ENCODE measurements at places on chromosomes 7 and 10. TPM values are rescaled to one million over a fixed set of nuclear protein-coding genes. Genes with fewer than 3 reads are reported as not detected.

SLC35G1 gene
- total RNA-seq = 4.5 TPM

NYAP1 gene
- 0.82 TPM for total RNA-seq

MYL7 gene
- not detected for total RNA-seq

PPP1R17 gene
- total RNA-seq = not detected

DNA sequence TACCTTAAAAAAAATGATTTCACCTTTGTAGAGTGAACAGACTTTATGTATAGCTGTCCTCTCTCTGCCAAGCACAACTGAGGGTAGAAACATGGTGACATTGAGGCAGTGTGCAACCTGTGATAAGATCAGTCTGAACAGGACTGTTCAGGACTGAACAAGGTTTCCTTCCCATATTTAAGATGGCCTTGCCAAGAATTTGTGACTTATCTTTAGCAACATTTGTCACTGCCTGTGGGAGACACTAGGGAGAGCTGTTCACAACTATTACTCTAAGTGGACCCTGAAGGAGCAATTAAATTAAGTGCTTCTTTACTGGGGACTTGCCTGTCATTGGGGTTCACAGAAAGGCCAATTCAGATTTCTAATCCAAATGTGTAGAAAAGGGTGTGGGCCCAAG is 6.7 kb downstream of the OR13A1 start:
- DNase-seq = peak; percentile 70

DNA sequence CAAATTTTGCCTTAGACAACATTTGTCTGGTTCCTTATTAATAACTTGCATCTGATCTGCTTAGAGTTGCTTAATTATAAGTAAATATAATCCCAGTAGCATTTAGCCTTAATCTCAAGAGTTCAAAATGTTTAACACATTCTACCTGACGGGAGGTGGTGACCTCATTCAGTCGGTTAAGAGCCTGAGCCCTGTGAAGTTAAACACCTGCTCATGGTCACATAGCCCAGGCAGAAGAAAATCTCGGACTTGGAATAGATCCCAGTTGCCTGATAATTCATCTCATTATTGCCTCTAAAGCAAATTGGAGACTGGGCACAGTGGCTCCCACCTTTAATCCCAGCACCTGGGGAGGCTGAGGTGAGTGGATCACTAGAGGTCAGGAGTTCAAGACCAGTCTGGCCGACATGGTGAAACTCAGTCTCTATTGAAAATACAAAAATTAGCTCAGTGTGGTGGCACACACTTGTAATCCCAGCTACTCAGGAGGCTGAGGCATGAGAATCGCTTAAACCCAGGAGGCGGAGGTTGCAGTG is 18.6 kb upstream of the ASCC1 start:
- no peak for DNase-seq

DNA sequence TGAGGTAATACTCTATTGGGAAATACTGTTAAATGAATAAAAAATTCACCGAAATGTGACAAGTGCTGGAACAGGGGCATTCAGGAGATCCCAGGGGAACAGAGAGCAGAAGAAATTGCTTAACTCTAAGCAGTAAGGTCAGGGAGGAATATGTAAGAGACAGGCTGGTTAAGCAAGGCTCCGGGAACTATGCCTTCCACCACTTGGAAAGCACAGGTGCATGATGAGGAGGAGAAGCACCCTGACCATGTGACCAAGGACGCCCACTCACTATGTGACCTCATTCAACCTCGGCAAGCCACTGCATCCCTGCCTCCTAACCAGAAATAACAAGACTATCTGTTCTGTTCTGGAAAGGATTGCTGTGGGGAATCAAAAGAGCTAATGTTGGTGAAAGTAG is 218.4 kb downstream of the ELMO1 start:
- DNase-seq = peak; percentile 7

- peak; percentile 68 for DNase-seq
Observed at GRCh38 chr10:50622706-50623662, 772 bp downstream of the SGMS1 start.

DNA sequence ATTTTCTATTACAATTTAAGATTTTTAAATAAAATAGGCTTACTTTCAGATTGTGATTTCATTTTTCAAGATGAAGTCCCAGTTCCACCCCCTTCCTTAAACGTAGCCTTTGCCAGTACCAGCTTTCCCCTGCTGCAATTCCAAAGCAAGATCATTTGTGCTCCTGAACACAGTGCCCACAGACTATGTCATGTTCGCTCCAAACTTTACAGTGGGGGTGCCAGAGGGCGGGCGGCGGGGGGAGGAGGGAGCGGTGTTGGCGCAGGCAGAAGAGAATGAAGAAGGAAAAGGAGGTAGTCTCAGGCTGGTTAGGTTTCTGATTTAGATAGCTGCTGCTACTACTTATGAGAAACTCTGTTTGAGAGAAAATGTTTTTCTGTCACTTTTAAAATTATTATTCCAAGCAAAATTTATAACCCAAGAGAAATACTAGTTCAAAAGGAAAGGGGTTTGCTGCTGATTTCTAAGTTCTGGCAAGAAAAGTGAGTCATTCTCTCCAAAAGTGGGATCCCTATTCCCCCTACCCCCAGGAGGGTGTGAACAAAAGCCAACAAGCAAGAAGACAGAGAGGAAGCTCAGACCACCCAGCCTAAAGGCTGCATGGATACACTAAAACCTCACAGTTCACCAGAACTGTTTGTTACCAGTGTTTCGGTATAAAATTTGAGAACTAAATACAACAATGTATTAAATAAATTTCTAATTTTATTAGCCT is 109.6 kb downstream of the SRPK2 start:
- no peak for DNase-seq

DNA sequence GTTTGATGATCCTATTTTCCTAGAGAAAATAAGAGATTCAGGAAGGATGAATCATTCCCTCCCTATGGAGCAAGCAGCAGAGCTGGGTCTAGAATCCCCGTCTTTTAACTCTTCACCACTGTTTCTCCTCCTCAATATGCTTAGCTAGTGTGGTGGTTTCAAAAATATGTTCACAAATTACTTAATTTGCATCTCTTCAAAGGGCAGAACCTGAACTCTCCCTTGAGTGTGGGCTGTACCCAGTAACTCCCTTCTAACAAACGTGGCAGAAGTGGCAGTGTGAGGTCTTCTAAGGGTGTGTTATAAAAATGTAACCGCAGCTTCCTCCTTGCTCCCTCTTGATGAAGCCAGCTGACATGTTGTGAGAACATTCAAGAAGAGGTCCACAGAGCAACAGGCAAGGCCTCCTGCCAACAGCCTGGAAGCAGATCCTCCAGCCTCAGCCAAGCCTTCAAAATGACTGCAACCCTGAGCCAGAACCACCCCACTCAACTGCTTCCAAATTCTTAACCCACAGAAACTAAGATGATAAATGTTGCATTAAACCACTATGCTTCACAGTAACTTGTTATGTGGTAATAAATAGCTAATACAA is 36.6 kb downstream of the SRPK2 start:
- DNase-seq = no peak

DNA sequence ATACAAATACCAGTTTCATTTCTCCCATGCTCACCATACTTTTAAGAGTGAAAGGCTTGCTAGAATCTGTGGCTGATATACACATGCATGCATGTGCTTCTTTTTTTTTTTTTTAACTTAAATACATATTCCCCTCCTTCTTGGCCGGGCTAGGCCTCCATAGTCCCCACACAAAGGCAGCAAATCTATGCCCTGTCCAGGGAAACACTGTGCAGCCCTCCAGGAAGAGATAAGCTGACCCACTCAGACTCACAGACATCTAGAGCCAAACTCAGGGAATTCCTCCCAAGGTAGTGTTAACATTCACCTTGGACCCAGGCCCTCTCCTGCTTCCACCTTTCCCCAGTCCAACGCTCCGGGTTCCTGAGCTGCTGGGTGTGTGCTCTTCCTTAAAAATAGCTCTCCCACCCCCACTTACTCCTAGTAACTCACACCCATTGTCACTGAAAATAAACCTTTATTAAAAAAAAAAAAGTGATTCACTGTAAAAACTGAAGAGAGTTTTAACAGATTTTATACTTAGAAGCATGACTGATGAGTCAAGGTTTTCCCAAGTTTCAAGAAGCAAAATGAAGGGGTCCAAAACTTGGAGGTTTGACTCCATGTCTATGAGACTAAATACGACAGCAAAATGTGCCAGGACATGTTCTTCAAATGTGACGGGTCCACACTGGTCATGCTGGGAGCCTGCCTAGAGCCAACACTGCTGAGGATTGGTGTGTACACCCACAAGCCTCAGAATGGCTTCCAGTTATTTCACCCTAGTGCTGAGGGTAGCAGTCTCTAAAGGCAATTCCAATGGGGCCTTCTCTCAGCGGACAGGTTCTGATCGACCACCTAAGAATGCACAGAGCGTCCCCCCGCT is 159.5 kb downstream of the GLI3 start:
- no peak for DNase-seq

DNA sequence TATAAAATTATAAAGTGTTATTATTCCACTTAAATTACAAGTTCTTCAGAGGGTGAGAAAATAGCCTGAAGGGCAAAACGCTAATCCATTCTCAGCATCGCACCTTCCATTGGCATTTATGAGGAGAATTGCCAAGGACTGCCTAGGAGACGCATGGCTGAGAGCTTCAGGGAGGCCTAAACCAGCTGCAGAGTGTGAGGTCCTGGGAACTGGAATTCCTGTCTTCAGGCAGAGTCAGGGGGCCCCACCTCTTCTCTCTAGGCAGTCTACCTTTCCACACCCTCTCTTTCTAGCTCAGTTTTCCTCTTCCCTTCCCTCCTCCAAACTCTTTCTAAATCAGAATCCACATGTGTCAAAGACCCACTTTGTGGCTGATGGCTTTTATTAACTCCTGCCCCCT is 35.3 kb downstream of the LRRC72 start:
- no peak for DNase-seq

GRCh38 chr7:158133057-158133456 is 454.6 kb downstream of the PTPRN2 start:
- no peak for DNase-seq

- DNase-seq = peak; percentile 50
Observed at GRCh38 chr7:73841689-73842066, 638 bp downstream of the METTL27 start.

DNA sequence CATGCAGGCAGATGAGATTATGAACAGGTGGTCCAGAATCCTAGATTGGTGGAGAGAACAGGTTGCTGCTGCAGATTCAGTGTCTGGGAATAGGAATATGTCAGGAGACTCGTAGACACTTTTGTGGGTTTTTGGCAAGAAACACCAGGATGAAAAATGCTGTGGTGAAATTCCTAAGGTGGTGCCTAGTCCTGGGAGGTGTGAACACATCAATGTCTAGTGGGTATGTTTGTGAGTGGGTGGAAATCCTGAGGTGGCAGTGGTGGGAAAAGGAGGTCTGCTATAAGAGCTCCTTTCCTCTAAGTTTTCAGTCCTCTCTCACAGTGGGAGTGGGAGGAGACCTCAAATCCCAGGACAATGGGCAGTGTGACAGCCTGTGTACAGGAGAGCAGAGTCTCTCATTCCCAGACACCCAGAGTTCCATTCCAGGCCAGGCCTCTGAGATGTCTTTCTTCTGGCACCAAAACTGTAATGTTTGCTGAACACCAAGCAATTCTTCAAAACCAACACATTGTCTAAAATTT is 5.1 kb downstream of the ERV3-1 start:
- no peak for DNase-seq

DNA sequence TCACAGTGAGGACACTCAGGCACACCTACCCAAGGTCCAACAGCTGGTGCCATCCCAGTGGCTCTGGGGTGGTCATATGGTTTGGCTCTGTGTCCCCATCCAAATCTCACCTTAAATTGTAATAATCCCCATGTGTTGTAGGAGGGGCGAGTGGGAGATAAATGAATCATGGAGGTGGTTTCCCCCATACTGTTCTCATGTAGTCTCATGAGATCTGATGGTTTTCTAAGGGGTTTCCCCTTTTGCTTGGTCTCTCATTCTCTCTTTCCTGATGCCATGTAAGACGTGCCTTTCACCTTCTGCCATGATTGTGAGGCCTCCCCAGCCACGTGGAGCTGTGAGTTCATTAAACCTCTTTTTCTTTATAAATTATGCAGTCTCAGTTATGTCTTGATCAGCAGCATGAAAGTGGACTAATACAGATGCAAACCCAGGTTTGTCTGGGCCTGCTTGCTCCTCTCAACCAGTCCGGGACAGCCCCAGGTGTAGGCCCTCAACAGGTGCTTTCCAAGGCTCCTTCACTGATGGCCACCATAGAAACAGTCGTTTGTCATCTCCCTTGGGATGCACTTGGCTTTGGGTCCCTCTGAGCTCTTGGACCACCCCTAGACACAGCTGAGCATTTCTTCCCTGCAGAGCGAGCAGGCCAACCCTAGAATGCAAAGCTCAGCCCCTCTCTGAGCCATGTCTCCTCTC is 101.3 kb upstream of the CTBP2 start:
- DNase-seq = no peak
